ENCODE measurements at places on chromosomes 1 and 21.

GRCh38 chr1:151820940-151821339 is 10.7 kb downstream of the RORC start:
- peak; percentile 92 for DNase-seq

DNA sequence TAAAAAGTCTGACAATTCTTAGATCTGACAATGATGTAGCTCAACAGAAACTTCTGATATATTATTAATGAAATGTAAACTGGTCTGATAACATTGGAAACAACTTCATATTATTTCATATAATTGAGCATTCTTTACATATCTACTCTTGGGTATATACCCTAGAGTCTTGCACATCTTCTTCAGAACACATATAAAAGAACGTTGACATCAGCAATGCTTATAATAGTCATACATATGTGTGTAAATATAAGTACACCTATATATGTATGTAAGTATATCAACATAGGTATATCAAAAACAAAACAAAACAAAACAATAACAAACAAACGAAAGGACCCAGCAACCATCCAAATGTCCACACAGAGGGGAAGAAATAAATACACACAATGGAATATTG is 38.4 kb downstream of the NRIP1 start:
- no peak for DNase-seq

DNA sequence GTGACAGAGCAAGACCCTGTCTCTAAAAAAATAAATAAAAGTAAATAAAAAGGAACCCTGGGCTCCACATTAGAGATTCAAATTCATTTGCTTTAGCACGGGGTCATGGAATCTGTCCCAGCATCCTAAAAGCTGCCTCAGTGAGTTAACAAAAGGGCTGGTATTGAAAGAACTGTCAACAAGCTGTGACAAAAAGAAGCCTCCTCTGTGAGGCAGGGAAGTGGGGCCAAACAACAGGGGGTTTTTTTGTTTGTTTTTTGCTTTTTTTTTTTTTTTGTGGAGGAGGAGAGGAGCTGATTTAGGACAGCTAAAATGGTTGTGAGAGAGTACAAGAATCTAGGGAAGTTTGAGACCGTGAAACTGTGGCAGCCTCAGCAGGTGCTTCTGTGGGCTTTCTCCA is 115.7 kb downstream of the LIPI start:
- no peak for DNase-seq

- DNase-seq: no peak
Observed at GRCh38 chr21:32336711-32337110, 38.1 kb downstream of the MRAP start.

GRCh38 chr1:173608503-173609216 is 5.8 kb upstream of the SLC9C2 start:
- DNase-seq: no peak

DNA sequence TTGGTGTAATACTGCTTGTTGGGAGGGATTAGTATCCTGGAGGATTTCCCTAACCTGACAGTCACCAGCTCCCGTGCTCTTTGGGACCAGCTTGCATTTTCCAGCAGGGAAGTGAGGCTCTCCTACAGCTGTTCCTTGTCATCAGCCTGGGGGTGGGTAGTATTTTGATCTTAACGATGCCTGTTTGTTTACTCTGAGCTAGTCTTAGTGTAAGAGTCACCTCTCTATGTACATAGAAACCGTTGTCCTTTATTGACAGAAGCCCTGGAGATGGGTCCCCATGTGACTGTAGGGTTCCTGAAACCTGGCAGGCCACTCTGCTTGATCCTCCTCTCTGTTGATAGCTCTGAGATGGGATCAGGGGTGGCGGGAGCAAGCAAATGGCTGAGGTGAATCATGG is 58.0 kb downstream of the ACP6 start:
- peak; percentile 95 for DNase-seq

- DNase-seq: no peak
Observed at GRCh38 chr1:167966050-167966449, 29.2 kb upstream of the MPC2 start.

Data from SHP77 (cell line).